ENCODE measurements at places on chromosomes 16 and 17.

- peak; percentile 50 for DNase-seq
Measured at GRCh38 chr17:44610331-44610730, 45.9 kb upstream of the MEIOC start.

- DNase-seq, result no peak
Measured at GRCh38 chr17:64491034-64491860, 5.6 kb downstream of the POLG2 start.

GRCh38 chr17:78715000-78715771 is 66.9 kb downstream of the CYTH1 start:
- DNase-seq, result no peak

DNA sequence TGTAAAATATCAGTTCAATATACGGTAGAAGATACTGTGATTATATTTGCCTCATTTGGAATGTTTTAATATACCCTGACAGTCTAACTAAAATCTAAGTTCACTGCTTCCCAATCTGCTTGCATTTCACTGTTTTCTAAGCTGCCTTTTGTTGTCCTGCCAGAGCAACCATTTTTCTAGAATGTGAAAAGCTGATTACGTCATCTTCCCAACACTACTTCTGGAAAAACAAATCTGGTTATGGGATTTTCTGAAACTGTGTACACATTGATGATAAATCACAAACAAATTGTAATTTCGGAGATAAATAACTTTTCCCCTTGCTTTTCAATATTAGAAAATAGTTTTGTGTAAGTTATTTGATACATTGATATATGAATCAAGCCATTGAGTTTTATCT is 1529.0 kb downstream of the CDH11 start:
- DNase-seq, result no peak

DNA sequence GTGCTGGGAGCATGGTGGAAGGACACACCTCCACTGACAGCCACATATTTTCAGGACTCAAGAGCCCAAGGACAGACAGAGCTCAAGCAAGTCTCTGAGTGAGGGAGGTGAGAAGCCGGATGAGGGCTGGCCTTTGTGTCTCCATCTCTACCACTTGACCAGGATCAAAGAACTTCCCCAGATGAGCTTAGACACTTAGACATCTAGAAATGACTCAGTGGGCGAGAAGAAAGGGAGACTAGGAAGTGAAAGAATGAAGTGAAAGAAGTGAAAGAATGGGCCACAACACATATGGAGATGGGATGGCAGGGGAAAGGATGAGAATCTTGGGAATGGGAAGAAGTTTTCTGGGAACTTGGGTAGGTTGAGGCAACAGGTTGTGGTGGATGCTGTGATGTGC is 274.9 kb upstream of the CCL2 start:
- no peak for DNase-seq

DNA sequence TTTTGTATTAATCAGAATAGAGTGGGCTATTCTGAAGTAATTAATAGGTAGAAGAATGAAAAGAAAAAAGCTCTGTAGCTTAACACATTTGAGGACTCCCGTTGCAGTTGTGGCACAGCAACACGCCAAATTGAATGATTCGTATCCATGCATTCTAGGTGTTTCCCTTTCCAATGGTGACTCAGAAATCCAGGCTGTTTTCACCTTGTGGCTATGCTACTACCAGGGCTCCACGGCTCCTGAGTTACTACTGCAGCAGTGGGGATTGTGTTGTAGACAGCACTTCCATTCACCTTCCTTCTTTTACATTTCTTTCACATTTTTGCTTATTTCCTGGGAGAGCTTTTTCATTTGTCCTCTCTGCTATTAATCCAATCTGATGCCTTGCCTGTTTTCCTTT is 1616.4 kb downstream of the CDH8 start:
- no peak for DNase-seq

DNA sequence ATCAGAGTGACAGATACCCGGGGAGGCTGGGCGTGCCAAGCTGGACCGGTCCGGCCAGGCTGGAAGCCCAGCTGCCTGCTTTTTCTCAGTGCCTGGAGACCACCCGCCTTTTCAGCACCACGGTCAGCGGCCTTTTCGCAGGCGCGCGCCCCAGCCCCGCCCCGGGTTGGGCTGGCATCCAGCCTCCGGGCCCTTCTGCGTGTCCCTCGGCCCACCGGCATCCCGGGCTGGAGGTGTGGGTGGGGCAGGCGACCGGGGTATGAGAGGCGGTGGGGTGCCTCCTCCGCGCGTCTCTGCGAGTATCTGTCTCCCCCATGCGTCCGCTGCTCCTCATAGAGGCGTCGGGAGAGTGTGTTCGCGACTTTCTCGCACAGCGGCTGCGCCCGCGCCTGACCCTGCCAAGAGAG is 102.5 kb downstream of the MRM1 start:
- DNase-seq, result peak; percentile 73

- no peak for DNase-seq
Measured at GRCh38 chr16:2711370-2712062, 8.5 kb downstream of the PRSS27 start.

GRCh38 chr17:69346766-69347165 is 19.8 kb upstream of the ABCA5 start:
- no peak for DNase-seq

DNA sequence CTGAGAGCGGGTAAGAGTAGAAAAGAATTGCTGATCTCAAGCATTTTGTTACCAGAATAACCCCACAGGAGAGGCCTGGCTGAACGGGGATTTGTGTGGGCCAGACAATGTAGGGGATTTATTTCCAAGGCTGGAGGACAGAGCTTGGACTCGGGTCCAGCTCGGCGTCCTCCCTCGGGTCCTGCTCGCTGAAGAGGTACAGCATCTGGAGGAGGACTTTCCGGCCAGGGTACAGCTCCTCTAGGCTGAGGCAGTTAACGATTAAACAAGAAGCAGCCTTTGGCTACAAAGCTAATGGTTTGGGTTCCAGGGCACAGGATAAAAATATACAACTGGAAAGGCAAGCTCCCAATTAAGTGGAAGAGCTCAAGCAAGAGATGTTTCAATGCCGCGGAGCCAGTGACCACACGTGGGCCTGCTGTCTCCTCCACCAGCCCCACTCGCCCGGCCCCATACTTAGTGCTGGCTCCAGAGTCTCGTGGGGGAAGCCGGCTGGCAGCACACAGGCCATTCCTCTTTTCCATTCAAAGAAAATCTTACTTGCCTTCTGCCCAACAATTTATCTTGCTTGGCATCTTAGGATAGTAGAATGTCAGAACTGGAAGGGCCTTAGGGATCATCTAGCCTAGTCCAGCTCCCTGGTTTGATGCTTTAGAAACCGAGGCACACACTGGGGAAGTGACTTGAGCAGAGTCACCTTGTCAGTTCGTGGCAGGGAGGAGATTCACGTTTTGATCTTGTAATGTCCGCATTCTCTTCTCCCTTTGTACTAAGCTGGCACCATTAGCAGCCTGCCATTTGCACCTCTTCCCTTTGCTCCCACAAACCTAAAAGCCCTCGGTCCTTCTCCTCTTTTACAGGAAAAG is 85.9 kb upstream of the TBX2 start:
- no peak for DNase-seq

GRCh38 chr17:31390748-31391495 is 553 bp upstream of the RAB11FIP4 start:
- no peak for DNase-seq

DNA sequence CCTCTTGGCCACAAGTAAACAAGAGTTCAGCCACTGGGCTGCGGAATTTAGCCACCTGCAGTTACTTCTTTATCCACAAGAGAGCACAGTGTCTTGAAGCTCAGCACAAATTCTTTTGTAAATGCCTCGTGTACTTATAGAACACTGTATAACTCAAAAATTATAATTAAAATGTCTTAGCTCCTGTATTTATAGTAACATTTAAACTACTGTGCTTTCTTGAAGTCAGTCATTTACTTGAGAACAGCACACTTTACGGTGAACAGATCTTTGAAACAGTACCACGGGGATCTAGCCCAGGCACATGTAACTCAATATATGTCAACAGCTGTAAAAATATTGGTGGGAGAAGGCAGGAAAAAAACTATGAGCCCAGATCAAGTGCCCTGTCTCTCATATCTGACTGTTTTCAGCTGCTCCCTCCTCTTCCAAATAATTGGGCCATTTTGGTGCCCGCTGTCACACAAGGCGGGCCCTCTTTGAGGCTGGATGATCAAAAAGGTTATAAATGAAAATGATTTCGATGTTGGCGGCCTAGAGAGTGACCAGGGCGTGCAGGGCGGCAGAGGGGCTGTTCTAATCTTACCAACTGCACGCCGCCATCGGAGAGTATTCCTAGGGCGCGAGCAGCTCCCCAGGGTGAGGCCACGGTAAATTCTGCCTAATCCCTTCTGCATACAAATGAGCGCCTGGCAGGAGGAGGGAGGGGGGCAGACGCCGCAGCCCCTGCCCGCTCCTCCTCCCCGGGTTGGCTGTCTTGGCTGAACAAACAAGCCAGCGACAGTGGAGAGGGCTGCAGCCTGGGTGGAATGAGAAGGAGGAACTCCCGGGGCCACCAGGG is 183.2 kb downstream of the C16orf78 start:
- peak; percentile 78 for DNase-seq

- no peak for DNase-seq
Measured at GRCh38 chr17:81961087-81961511, at the start of gene NOTUM. Gene NOTUM, minus strand, starts transcription at chr17:81961187. Its CDS starts 278 bp downstream, at chr17:81960909.

- peak; percentile 14 for DNase-seq
Measured at GRCh38 chr17:18888766-18889290, 30.9 kb downstream of the PRPSAP2 start.

DNA sequence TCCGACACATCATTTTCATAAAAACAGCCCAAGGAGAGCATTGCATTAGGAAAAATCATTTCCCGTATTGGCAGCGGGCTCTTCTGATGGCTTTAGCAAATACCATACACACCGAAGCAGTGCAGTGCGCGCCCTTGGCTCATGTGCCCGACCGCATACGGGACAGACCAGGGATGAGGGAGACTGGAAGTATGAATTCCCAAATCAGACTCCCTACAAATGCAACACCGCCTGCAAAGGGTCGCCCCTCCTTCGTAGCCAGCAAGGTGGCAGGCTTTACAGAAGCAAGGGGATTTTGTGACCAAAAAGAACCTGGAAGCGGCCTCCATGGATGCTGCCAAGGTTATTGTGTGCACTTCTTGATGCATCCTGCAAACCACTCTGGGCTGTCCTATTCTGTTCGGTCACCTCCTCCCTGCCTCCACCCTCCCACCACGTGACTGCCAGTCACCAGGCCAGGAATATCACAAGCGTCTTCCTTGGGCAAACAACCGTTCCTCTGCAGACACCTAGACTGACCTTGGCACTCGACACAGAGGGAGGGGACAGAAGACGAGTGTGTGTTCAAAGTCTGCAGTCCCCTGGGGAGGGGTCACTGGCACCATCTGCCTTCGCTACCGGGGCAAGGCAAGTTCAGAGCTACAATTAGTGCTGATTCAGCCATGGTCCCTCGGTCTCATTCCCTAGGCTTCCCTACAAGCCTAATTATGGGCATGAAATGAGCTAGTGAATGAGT is 460.4 kb downstream of the SLC39A11 start:
- DNase-seq, result no peak

DNA sequence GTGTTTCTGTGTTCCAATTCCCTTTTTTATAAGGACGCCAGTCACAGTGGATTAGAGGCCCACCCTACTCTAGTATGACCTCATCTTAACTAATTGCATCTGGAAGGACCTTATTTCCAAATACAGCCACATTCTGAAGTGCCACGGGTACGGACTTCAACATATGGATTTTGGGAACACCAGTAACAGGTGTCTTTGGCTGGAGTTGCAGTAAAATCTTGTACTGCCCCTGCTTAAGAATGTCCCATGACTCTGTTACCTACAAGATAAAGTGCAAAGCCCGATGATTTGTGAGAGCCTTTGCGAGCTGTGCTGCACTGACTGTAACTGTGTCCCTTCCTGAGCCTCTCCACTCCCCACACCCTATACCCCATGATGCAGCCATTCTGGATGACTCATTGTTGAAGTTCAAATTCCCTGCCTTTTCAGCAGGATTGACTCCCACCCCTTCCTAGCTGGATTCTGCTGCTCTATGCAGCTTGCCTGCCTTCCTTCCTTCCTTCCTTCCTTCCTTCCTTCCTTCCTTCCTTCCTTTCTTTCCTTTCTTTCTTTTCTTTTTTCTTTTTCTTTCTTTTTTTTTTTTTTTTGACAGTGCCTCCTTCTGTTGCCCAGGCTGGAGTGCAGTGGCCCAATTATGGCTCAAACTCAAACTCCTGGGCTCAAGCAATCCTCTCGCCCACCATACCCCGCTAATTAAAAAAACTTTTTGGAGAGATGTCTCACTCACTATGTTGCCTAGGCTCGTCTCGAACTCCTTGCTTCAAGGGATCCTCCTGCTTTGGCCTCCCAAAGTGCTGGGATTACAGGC is 2.1 kb downstream of the HCRT start:
- DNase-seq, result no peak

DNA sequence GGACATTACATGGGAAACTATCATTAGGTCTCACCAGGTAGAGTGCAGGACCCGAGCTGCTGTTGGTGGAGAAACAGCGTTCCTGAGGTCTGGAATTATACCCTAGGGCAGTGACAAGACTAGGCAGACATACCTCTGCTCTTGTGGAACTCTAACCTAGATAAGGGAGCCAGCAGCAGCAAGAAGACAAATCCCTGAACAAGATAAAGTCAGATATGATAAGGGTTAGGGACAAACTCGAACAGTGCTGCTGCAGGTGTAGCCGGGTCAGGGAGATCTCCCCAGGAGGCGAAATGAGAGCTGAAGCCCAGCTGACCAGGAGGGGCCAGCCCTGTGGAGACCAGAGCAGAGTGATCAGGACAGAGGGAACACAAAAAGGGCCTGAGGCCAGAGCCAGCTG is 34.7 kb downstream of the ARSG start:
- DNase-seq, result no peak

GRCh38 chr17:11559601-11560000 is 38.7 kb upstream of the DNAH9 start:
- DNase-seq, result no peak

DNA sequence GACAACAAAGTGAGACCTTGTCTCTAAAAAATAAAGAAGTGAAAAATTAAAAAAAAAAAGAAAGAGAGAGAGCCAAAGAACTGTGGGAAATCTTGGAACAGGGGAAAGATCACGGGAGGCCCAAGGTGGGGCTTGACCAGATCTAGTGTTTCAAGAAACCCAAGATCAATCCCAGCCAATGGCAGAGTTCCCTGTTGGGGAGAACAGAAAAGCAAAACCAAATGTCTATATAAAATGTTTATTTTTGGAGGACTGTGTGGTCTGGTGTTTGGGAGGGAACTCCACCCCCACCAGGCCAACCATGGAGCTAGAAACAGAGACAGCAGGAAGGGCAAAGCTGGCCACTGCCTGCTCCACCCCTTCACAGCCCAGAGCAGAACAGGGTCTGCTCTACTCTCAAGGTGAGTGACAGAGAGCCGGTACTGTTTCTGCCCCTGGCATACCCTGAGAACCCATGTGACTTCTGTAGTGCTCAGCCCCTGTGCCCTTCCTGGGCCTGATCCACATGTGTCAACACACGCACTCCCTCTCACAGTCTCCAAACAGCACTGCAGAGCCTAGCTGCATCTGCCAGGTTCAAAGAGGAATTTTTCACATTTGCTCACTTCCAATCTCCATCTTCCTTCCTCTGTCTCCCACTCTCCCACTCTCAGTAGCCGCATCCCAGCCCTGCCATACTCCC is 3.7 kb downstream of the TMEM101 start:
- DNase-seq, result no peak

- DNase-seq, result no peak
Measured at GRCh38 chr16:79716645-79717332, 116.3 kb upstream of the MAF start.

GRCh38 chr17:58329035-58329809 is 627 bp upstream of the TSPOAP1 start:
- DNase-seq, result no peak

Measured in renal pelvis (tissue), 12 donors.